ENCODE measurements at places on chromosomes 7 and 10.

DNA sequence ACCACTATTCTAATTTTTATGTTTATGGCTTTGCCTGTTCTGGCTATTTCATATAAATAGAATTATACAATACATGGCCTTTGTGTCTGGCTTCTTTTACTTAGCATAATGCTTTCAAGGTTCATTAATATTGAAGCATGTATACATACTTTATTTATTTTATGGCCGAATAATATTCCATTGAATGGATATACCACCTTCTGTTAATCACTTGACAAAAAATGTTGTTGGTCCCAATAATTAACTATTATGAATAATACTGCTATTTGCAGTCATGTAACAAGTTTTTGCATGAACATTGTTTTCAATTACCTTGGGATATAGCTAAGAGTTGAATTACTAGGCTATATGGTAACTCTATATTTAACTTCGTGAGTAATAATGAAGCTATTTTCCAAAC, 767.5 kb downstream of the INHBA start:
- DNase-seq, result no peak

GRCh38 chr7:51019891-51020870, 237.5 kb upstream of the GRB10 start:
- DNase-seq, result no peak

DNA sequence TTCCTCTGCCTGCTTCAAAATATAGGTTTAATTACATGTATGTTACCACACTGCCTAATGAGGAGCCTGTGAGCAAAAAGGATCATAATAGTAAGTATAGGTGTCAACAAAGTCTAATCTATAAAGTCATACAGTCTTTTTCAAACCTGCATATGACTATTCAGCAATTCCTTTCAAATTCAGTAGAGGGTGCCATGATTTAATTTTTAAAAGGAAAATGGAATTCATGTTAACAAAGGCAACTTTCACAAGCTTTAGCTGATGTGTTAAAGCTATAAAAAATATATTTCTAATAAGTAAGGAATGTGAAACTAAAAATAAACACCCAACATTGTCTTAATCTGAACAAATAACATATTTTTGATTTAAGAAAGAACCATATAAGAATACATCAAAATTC, 52.1 kb downstream of the MPP7 start:
- DNase-seq, result no peak

DNA sequence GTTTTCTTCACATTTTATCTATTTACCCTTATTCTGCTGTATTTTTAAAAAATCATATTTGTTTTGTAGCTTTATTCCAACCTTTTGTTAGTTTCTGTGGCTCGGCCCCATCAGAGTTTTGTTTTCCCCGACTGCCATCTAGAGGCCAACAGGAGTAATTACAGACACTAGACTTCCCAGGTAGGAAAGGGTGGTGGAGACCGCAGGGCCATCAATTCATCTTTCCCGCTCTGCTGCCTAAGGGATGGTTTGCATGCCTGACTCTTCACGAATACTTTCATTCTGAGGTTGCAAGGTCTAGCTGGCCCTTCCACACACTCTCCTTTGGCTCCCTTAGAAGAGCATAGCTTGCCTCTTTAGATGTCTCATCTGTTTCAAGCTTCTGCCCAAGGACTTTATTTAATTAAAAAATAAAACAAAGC, 38.3 kb downstream of the LYZL2 start:
- peak; percentile 11 for DNase-seq

DNA sequence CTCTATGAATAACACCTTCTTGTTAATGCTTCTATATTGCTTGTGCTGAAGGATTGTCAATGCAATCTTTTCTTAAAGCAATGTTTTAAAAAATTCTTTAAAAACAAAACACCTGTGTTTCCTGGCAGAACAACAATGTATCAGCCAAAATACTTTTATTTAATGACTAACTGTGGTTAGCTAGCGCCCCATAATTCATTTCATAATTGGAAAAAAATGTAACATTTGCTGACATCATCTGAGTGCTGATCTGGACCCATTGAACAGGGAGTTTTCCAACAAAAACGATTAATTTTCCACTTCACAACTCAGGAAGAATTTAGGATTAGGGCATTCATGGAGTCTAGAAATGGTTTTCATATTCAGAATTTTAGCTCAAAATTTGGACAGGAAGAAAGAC, 137.6 kb upstream of the CDK6 start:
- no peak for DNase-seq

- DNase-seq, result no peak
Observed at GRCh38 chr10:108982159-108982558, 941.2 kb downstream of the XPNPEP1 start.

DNA sequence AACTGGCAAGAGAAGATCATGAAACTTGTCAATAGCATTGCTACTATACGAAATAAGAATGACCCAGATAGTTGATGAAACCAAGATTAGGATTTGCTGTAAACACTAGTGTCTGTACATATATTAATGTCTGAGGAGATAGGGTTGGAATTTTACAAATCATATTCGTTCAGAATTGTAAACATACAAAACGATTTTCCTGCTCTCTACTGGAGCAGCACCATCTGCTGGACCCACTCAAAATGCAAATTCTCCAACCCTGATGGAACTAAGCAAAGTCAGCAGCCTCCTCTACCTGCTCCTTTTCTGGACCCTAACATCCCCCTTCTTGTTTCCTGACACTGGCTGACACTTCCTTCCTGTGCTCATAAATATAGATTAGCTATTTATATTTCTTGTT, 29.4 kb upstream of the SGMS1 start:
- DNase-seq, result no peak

DNA sequence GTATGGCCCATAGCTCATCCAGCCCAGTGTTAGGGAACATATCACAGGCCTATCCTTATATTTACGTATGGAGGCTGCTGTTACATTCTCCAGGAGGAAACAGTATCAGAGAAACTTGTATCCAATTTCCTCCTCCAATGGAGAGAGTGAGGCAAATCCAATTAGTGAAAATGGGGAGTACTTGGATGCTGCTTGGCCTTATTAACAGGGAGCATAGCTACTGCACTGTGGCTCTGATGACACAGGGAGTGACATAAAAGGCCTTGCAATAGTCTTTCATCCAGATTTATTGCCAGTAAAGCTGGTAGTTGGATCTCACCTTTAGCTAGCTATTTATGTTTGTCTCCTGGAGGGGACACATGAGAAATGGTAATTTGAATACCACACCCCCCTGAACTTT, 313.2 kb upstream of the MTPN start:
- DNase-seq, result no peak

- no peak for DNase-seq
Observed at GRCh38 chr10:27997865-27998177, 1.1 kb downstream of the ODAD2 start.

GRCh38 chr7:84384417-84384816, 189.8 kb upstream of the SEMA3A start:
- no peak for DNase-seq

GRCh38 chr10:15719899-15720634, at the start of gene ITGA8:
Gene ITGA8 (minus strand): TSS chr10:15719922. CDS start chr10:15719771, 151 bp downstream.
- DNase-seq, result no peak

GRCh38 chr7:105742787-105743186, 133.6 kb downstream of the ATXN7L1 start:
- DNase-seq, result no peak

DNA sequence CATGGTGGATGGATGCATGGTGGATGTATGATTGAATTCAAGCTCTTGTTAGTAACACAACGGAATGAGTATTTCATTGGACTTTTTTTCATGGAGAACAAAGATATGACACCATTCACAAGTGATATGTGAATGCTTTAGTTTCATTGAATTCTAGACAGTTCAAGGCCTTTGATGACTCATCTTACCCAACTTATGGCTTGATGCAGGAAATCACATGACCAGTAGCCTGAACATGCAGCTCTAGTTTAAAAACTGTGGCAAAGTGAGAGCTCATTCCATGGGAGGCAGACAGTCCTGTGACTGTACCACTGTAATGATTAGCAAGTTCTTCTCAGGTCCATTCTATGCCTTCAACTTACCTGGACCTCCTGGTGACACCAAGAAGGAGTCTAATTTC, 1239.3 kb downstream of the TYW1 start:
- no peak for DNase-seq
